ENCODE measurements at places on chromosomes 1 and 21.

- DNase-seq = no peak
Observed at GRCh38 chr1:70778934-70779333, 268.7 kb downstream of the PTGER3 start.

DNA sequence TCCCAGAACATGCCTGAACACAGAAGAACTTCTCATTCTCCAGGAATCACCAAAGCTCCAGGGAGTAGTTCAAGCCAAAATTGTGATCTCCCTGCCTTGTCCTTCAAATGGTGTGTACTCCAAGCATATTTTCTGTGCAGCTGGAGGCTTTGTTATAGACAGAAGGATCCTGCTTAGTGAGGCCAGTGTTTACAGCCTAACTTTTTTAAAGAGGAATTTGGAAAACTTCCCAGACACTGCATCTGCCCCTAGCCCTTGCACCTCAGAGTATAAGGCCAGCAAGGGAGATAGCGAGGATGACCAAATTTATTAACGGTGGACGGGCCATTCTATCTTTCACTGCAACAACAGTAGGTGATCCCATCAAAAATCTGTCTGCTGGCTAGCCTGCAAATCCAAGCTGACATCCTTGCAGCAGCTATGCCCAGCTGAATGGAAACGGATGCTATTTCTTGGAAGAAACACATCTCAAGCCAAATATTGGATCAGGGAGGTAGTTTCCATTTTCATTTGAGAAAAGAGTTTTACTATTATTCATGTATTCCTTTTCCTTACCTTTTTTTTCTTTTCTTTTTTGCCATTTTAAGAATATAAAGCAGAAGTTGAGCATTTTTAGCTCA, 249.8 kb downstream of the USH2A start:
- no peak for DNase-seq

GRCh38 chr1:164660412-164660772, 101.4 kb downstream of the PBX1 start:
- DNase-seq = no peak

- no peak for DNase-seq
Observed at GRCh38 chr1:72830606-72831390, 548.5 kb upstream of the NEGR1 start.

DNA sequence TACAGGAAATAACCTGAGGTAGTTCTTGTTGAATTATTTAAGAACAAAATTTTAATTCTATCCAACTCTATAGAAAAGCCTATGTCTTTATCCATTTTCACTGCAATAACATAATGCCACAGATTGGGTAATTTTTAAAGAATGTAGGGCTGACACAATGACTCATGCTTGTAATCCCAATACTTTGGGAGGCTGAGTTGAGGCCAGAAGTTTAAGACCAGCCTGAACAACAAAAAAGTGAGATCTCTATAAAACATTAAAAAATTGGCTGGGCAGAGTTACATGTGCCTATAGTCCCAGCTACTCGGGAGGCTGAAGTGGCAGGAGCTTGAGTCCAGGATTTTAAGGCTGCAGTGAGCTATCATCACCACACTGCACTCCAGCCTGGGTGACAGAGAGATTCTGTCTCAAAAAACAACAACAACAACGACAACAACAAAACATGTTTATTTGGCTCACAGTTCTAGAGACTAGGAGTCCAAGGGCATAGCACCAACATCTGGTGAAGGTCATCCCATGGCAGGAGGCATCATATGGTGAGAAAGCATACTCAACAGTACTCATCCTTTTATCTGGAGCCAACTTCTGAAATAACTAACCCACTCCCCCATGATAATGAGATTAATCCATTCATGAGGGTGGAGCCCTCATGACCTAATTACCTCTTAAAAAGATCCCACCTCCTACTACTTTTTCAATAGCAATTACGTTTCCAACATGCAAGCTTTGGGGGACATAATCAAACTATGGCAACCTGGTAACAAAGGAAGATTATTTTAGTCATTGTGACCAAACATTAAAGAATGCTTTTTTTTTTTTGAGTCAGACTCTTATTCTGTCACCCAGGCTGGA, 59.6 kb downstream of the ABL2 start:
- no peak for DNase-seq

DNA sequence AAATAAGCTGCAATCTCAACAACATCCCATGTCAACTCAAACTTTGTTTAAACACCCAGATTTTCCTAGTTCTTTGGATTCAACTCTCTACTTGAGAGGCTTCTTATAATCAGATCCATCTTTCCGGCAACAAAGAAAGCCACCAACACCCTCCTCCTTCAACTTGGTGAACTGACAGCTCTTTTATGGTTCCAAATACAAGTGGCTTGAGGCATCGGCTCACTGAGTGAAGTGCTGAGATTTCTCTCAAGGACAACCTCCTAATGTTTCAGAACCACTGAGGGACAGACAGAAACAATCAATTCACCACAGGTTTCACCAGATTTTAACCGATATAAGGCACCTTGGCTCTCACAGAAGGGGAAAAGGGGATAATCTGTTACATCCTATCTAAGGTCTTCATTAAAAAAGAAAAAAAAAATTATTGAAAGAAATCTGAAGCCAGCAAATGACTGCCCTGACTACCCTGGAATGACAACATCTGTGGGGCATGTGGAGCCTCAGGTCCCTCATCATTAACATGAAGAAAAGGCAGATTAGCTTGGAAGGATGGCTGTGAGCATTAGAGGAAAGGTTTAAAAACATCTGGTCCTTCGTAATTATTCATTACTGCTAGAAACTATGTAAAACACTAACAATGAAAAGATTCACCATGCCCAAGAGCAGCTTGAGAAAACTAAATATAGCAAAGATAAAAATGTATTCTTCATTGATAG, 50.9 kb downstream of the PTPN14 start:
- no peak for DNase-seq

- no peak for DNase-seq
Observed at GRCh38 chr1:26409191-26409807, 1.3 kb upstream of the LIN28A start.

DNA sequence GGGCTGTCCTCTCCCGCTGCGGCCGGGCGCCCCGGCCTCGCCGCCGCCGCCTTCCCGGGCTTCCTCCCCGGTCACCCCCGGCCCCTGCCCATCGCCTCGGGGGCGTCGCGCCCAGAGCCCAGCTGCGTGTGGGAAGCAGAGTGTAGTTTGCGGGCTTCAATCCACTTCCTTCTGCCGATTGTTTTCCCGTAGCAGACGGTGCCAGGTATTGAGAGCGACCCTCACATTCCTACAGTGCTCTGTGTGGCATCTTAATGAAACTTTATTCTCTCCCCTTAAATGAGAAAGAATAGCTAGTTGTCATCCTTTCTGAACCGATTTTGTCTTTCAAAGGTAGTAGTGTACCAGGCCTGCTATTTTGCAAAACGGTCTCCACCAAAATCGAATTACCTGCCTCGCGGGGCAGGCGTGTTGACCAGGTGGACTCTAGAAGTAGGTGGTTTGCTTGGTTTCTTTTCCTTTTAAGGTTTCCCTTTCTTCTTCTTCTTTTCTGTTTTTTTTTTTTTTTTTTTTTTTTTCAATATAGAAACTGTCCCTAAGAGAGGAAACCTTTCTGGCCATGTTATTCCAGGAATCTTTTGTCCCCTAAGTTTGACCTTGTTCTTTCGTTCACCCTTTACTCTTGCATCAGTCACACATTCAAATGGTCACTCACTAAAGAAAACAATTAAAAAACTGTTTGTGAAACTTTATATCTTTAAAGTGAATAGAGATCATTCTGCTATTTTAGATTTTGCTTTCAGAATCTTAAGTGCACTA, 881 bp downstream of the USP25 start:
- no peak for DNase-seq

GRCh38 chr1:110472546-110472945, 21.6 kb downstream of the PROK1 start:
- no peak for DNase-seq

DNA sequence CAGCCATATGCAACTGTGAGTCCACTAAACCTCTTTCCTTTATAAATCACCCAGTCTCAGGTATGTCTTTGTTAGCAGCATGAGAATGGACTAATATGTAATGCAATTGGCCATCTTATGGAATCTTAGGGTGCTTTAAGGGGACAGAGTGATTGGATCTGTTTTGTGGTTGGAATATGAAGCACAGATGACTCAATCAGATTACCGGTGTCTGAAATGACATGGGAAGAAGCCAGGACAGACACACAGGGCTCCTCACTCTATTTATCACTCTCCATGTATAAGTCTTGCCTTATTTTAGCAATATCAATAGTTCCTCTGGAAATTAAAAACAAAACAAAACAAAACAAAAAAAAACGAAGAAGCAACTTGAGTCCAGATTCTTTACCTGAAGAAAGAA, 12.9 kb downstream of the KCNJ6 start:
- no peak for DNase-seq

- DNase-seq = no peak
Observed at GRCh38 chr1:153608742-153609584, 4.0 kb downstream of the S100A16 start.

- no peak for DNase-seq
Observed at GRCh38 chr1:78640462-78640861, 9.2 kb upstream of the IFI44 start.

GRCh38 chr1:107541412-107541811, 400.6 kb downstream of the NTNG1 start:
- no peak for DNase-seq

GRCh38 chr1:240888039-240888786, 276.3 kb upstream of the GREM2 start:
- no peak for DNase-seq

GRCh38 chr1:6666696-6667095, 34.9 kb downstream of the DNAJC11 start:
- no peak for DNase-seq

GRCh38 chr1:208423526-208423925, 179.3 kb upstream of the PLXNA2 start:
- no peak for DNase-seq

DNA sequence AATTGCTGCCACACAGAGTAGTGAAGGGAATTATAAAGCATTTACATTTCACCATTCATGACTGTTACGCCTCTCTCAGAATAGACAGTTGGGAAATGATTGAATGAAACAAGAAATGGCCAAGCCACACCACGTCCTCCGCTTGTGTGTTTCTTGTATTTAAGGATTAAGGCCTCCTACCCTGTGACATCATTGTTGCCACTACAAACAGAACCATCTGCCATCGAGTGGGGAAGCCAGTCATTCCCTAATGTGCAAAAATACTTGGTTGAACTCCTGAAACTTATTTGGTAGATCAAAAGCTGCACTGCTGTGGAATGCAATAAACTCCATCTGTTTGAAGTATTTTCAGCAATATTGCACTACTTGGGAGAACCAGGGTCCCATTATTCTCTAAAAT, 99.0 kb upstream of the C1orf105 start:
- DNase-seq = no peak

DNA sequence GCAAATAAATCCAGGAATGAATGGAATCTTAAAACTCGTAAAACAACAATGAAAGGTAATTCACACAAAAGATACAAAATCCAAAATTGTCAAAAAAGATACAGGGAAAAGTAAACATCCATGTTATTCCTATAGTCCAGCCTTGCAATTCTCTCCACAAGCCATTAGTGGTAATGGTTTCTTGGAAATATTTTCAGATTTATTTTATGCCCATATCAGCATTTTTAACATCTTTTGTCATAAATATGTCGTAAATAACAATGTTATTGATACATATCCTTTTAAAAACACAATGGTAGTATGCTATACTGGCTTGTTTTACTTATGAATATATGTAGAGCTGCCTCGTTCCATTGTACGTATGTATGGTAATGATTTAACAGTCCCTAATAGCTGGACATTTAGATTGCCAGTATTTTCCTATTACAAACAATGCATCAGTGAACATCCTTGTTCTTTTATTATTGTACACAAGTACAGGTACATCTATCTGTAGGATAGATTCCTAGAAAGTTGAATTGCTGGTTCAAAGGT, 30.6 kb downstream of the DNTTIP2 start:
- DNase-seq = no peak

DNA sequence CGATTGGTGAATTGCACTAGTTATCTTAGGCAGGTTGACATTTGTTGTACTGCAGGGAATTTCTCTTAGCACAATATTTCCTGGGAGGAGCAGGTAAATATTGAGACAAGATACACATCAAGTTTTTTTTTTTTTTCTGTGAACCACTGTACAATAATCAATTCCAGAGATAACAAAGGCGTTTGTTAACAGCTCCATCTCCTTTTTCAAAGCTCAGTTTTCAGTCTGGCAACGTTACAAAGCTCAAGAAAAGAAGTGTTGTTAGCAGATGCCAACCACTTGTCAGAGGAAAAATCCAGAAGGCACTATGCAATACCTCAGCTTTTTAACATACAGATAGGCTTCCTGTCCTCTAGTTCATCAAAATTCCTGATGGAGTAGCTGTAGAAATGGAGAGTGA, 40.9 kb upstream of the DAB1 start:
- no peak for DNase-seq

DNA sequence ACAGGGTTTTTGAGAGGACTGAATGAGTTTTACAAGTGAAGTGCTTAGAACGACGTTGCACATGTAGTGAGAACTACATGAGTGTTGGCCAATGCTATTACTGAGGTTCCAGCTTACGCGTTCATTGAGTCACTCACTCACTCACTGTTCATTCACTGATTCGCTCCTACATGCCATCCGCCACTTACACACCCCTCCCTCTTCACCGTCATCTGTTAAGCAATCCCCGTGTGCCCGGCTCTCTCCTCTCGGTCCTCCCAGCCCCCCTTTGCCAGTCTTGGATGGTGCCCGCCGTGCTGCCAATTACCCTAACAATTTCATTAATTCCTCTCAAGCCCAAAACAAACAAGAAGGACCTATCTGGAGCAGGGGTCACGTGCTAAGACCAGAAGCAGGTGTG, 27.3 kb upstream of the EPHA2 start:
- no peak for DNase-seq

GRCh38 chr1:181129771-181130606, 41.5 kb downstream of the IER5 start:
- DNase-seq = no peak

- no peak for DNase-seq
Observed at GRCh38 chr1:160777486-160778089, 18.4 kb upstream of the LY9 start.

- DNase-seq = no peak
Observed at GRCh38 chr1:214301526-214301925, 20.6 kb downstream of the SMYD2 start.

DNA sequence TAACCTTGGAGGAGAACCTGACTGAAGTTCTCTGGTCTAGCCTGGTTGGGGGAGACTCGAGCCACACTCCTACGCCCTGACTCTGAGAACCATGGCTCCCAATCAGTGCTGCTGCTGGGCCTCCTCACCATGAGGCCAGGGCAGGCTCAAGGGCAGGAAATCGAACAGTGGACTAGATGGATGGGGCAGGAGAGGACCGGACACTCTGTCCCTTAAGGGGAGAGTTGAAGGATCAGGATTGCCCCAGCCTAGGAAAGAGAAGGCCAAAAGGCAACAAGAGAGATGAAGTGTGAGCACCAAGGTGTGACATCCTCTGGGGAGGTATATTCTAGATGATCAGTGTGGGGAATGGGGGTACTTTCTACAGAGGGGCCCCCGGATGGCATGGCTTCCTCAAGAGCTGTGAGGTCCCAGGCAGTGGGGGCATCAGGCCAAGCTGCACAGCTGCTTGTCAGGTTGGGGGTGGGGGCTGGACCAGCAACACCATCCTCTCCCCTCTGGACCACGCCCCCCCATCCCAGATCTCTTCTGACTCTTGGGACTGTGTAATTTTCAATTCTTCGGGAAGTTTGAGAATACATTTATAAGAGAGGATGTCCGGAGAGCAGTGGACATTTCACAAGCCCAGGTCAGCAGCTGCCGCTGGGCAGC, 34.0 kb downstream of the MX1 start:
- no peak for DNase-seq

Measured in bone marrow (tissue), 2 donors.